ENCODE measurements at places on chromosomes 3 and 15. TPM values are rescaled to one million over a fixed set of nuclear protein-coding genes. Genes with fewer than 3 reads are reported as not detected.

The EBLN2 gene
- 1.2 TPM for total RNA-seq

The LDHAL6B gene
- not detected for total RNA-seq

The ASB14 gene
- not detected for total RNA-seq

The SAMMSON gene
- total RNA-seq, result not detected

The BOC gene
- total RNA-seq, result 10.0 TPM

The ZNF639 gene
- total RNA-seq, result 41.2 TPM

The SI gene
- not detected for total RNA-seq

The SMCO1 gene
- not detected for total RNA-seq

The ITGA11 gene
- 2.0 TPM for total RNA-seq

The P2RY1 gene
- total RNA-seq, result 8.8 TPM

The STT3B gene
- total RNA-seq, result 96.8 TPM

The SLC6A11 gene
- not detected for total RNA-seq

The ADAMTS17 gene
- total RNA-seq, result not detected

The FILIP1L gene
- 42.7 TPM for total RNA-seq

The FOXL2NB gene
- total RNA-seq, result 0.78 TPM

The CYP1A1 gene
- total RNA-seq, result 0.13 TPM

The GHSR gene
- total RNA-seq, result not detected

The TGM4 gene
- not detected for total RNA-seq

The PLSCR1 gene
- total RNA-seq, result 93.7 TPM

The MGLL gene
- 8.5 TPM for total RNA-seq

The UBA7 gene
- total RNA-seq, result 39.0 TPM

The TMEM202 gene
- total RNA-seq, result not detected

The OR5K3 gene
- not detected for total RNA-seq

The KBTBD13 gene
- 0.13 TPM for total RNA-seq

The ITIH1 gene
- total RNA-seq, result not detected

The FGD5 gene
- 0.24 TPM for total RNA-seq

The WDR93 gene
- under 0.01 TPM for total RNA-seq

The ANKRD63 gene
- not detected for total RNA-seq

The CGNL1 gene
- total RNA-seq, result 0.39 TPM

The CCR9 gene
- not detected for total RNA-seq

The CFAP92 gene
- 0.40 TPM for total RNA-seq

The MINDY4B gene
- total RNA-seq, result not detected

The RTP1 gene
- not detected for total RNA-seq

The NR1I2 gene
- total RNA-seq, result not detected

The SLCO2A1 gene
- total RNA-seq, result 2.3 TPM

The SLC12A8 gene
- total RNA-seq, result 12.1 TPM
